ENCODE measurements at places on chromosomes 4 and X.
A peak's percentile ranks its signal among the peaks of the same experiment; 100 is the strongest.

GRCh38 chr4:73690051-73690738 is 50.2 kb upstream of the CXCL8 start:
- H3K27me3 ChIP-seq, result no peaks in the 10 kb centered on the region
- H3K4me1 ChIP-seq, result no peaks in the 10 kb centered on the region
- H3K27ac ChIP-seq, result no peak overlapping the region

DNA sequence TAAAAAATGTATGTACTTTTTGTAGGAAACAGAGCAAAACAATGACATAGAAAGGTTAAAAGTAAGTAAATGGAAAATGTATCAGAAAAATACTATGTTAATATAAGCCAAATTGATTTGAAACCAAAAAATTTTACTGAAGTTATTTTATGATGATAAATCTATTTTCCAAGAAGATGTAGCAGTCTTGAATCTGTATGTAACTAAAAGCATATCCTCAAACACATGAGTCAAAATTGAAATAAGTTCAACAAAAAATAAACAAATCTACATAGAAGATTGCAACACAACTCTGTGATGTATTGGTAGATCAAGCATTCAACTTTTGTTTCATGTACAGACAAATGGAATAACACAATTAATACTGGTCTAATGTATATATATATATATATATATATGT is 450.0 kb downstream of the SPRY1 start:
- no peak overlapping the region for H3K4me3 ChIP-seq
- peak; percentile 88 for DNase-seq
- no peaks in the 10 kb centered on the region for H3K27me3 ChIP-seq
- H3K4me1 ChIP-seq, result peaks cover 3% of the 10 kb centered on the region
- H3K27ac ChIP-seq, result peak overlapping the region; percentile 73

- no peaks in the 10 kb centered on the region for H3K4me1 ChIP-seq
- DNase-seq, result no peak
- H3K4me3 ChIP-seq, result no peak overlapping the region
- no peaks in the 10 kb centered on the region for H3K27me3 ChIP-seq
Observed at GRCh38 chr4:144905286-144905685, 192.7 kb downstream of the ANAPC10 start.

GRCh38 chrX:65667503-65668376 is at the start of gene MSN:
TSS of gene MSN (plus strand) at chrX:65667654. CDS start at chrX:65667842, 188 bp downstream.
- H3K36me3 ChIP-seq, result no peaks in the 10 kb centered on the region
- DNase-seq, result peak; percentile 81
- peaks cover 2% of the 10 kb centered on the region for H3K27me3 ChIP-seq
- peaks cover 12% of the 10 kb centered on the region for H3K4me1 ChIP-seq
- peak within 1 kb of the TSS; percentile 82 for H3K4me3 ChIP-seq
- H3K27ac ChIP-seq, result peak within 1 kb of the TSS; percentile 95

- H3K4me3 ChIP-seq, result no peak overlapping the region
- H3K36me3 ChIP-seq, result no peaks in the 10 kb centered on the region
- H3K27ac ChIP-seq, result no peak overlapping the region
- no peaks in the 10 kb centered on the region for H3K27me3 ChIP-seq
Observed at GRCh38 chr4:147220833-147221232, 260.1 kb upstream of the EDNRA start.

GRCh38 chr4:130393231-130393630 is 1297.3 kb downstream of the C4orf33 start:
- no peak for DNase-seq
- H3K27me3 ChIP-seq, result no peaks in the 10 kb centered on the region
- no peaks in the 10 kb centered on the region for H3K36me3 ChIP-seq
- no peaks in the 10 kb centered on the region for H3K4me1 ChIP-seq
- H3K4me3 ChIP-seq, result no peak overlapping the region

GRCh38 chr4:125486351-125486750 is 171.6 kb downstream of the FAT4 start:
- peak; percentile 83 for DNase-seq
- H3K36me3 ChIP-seq, result peaks cover 32% of the 10 kb centered on the region
- no peak overlapping the region for H3K27ac ChIP-seq
- no peaks in the 10 kb centered on the region for H3K4me1 ChIP-seq
- H3K27me3 ChIP-seq, result no peaks in the 10 kb centered on the region

GRCh38 chr4:140969296-140969695 is 164.0 kb downstream of the RNF150 start:
- no peaks in the 10 kb centered on the region for H3K27me3 ChIP-seq
- H3K27ac ChIP-seq, result no peak overlapping the region
- no peaks in the 10 kb centered on the region for H3K36me3 ChIP-seq
- no peak overlapping the region for H3K4me3 ChIP-seq

DNA sequence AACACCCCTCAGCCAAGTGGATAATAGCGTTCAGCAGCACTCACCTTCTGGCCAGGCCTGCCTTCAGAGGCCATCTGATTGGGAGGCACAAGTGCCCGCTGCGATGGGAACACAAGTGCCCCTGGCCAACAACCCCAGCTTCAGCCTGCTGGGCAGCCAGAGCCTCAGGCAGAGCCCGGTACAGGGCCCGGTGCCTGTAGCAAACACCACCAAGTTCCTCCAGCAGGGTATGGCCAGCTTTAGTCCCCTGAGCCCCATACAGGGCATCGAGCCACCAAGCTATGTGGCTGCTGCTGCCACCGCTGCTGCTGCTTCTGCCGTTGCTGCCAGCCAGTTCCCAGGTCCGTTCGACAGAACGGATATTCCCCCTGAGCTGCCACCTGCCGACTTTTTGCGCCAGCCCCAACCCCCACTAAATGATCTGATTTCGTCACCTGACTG is 55.9 kb upstream of the MTM1 start:
- H3K4me3 ChIP-seq, result no peak overlapping the region
- no peak for DNase-seq
- peaks cover 3% of the 10 kb centered on the region for H3K36me3 ChIP-seq
- peaks cover 19% of the 10 kb centered on the region for H3K4me1 ChIP-seq

DNA sequence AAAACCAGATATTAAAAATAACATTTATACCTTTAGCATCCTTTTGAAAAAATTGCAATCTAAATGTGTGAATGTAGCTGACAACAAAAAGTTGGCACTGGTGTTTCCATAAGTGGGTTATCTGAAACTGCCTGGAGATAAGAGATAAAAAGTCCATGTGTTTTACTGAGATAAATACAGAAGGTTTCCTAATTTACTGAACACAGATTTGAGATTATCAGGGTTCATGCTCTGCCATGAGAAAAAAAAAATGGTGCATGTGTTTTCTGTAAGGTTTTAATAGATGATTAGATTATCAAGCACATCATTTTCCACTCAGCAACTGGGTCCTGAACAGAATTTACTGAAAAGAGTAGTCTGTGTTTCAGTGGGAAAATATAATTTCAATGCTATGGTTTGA is 326.2 kb upstream of the SLIT2 start:
- no peaks in the 10 kb centered on the region for H3K27me3 ChIP-seq
- DNase-seq, result no peak
- no peaks in the 10 kb centered on the region for H3K36me3 ChIP-seq
- no peak overlapping the region for H3K4me3 ChIP-seq

DNA sequence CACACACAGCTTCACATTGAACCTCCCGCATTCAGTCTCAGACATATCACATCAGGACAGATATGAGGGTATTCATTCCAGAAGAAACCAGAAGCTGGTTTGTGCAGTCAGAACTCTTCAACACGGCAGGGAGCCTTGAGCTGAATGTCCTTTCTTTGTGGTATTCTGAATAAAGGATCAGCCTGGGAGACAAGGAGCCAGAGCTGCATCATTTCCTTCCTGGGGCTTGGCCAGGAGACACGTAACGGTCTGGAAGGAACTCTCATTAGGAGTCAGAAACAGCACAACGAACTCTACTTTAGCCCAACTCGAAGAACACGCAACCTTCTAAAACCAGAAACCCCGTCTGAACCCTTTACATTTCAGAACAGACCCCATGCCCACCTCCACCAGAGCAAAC is 46.4 kb downstream of the KDR start:
- H3K4me3 ChIP-seq, result no peak overlapping the region
- peaks cover 5% of the 10 kb centered on the region for H3K4me1 ChIP-seq
- peak overlapping the region; percentile 76 for H3K27ac ChIP-seq
- H3K27me3 ChIP-seq, result no peaks in the 10 kb centered on the region
- H3K36me3 ChIP-seq, result no peaks in the 10 kb centered on the region

DNA sequence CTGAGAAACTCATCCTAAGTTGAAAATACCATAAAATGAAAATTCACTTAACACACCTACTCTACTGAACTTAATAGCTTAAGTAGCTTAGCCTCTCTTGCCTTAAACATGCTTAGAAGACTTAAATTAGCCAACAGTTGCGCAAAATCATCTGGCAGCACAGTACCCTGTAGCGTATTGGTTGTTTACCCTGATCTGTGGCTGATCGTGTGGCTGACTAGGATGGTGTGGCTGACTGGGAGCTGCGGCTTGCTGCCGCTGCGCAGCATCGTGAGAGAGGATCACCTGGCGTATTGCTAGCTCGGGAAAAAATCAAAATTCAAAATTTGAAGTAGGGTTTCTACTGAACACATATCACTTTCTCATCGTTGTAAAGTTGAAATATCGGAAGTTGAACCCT is 6.3 kb downstream of the RUFY3 start:
- peaks cover 8% of the 10 kb centered on the region for H3K36me3 ChIP-seq
- H3K4me1 ChIP-seq, result no peaks in the 10 kb centered on the region
- H3K27me3 ChIP-seq, result no peaks in the 10 kb centered on the region
- H3K27ac ChIP-seq, result no peak overlapping the region
- no peak overlapping the region for H3K4me3 ChIP-seq

GRCh38 chrX:38649221-38649620 is 87.9 kb downstream of the TSPAN7 start:
- H3K4me1 ChIP-seq, result peaks cover 4% of the 10 kb centered on the region
- H3K4me3 ChIP-seq, result no peak overlapping the region
- no peaks in the 10 kb centered on the region for H3K36me3 ChIP-seq
- no peak for DNase-seq
- H3K27ac ChIP-seq, result no peak overlapping the region

- peak within 1 kb of the TSS; percentile 62 for H3K27ac ChIP-seq
- H3K4me3 ChIP-seq, result peak within 1 kb of the TSS; percentile 64
- H3K27me3 ChIP-seq, result peaks cover 42% of the 10 kb centered on the region
- H3K4me1 ChIP-seq, result peaks cover 17% of the 10 kb centered on the region
- no peaks in the 10 kb centered on the region for H3K36me3 ChIP-seq
Observed at GRCh38 chrX:133985164-133985966, at the start of gene GPC3. TSS of gene GPC3 (minus strand) at chrX:133985594.

DNA sequence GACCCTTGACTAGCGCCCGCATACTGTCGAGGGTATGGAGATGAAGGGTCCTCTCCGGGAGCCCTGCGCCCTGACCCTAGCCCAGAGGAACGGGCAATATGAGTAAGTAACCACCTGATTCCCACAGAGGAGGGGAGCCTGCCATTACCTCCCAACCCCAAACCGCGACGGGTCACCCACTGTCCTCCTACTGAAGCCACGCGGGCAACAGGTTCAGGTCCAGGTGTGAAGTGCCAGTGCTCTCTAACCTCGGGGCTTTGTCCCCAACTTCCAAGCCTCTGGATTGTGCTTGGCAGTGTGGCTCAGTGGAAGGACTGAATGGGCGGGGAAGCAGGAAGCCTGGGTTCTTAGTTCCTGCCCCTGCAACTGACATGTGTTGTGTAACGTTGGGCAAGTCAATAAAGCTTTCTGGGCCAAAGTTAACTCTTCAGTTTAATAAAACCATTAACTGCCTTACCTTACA is 694 bp downstream of the OCRL start:
- peaks cover 10% of the 10 kb centered on the region for H3K27me3 ChIP-seq
- no peaks in the 10 kb centered on the region for H3K36me3 ChIP-seq
- peaks cover 2% of the 10 kb centered on the region for H3K4me1 ChIP-seq
- H3K4me3 ChIP-seq, result peak overlapping the region; percentile 65
- H3K27ac ChIP-seq, result peak overlapping the region; percentile 67

GRCh38 chrX:1389181-1389992 is 2.5 kb downstream of the SLC25A6 start:
- H3K27me3 ChIP-seq, result no peaks in the 10 kb centered on the region
- H3K27ac ChIP-seq, result no peak overlapping the region
- peaks cover 20% of the 10 kb centered on the region for H3K4me1 ChIP-seq

DNA sequence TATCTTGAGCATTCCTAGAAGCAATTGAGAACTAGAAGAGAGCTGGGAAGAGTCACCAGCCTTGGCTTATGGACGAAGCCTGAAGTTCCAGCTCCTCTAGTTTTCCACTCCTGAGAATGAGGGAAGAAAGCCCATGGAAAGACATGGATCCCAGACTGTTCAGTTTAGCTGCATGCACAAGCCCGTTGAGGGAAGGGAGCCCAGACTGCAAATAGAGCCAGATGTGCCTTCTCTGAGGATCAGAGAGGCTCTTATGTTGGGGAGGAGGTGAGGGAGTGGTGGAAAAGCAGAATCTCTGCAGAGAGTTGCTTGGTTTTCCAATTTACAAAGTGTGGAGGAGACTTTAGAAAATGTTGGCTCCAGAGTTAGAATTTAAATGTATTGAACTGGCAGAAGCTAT is 69.0 kb downstream of the ASB9 start:
- peak; percentile 72 for DNase-seq
- no peak overlapping the region for H3K4me3 ChIP-seq
- no peaks in the 10 kb centered on the region for H3K36me3 ChIP-seq
- H3K4me1 ChIP-seq, result no peaks in the 10 kb centered on the region

DNA sequence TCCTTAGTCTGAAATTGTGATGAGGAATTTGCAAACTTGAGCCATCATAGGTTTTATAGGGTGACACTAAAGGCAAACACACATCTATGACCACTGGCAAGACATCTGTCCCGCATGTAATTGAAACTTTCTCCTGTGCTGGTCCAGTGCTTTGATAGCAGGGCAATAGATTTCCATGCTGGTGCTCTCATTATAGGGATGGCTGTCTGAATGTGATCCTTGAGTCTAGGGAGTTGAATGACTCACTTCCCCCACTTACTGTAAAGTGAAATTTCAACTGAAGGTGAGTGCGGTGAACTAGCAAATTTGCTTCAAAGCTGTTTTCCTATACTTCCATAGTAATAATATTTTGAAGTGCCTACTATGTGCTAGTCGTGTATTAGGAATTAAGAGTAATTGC is 1630.0 kb downstream of the STIM2 start:
- no peak overlapping the region for H3K27ac ChIP-seq
- no peaks in the 10 kb centered on the region for H3K4me1 ChIP-seq
- no peak overlapping the region for H3K4me3 ChIP-seq
- DNase-seq, result no peak
- H3K27me3 ChIP-seq, result no peaks in the 10 kb centered on the region
- H3K36me3 ChIP-seq, result no peaks in the 10 kb centered on the region

DNA sequence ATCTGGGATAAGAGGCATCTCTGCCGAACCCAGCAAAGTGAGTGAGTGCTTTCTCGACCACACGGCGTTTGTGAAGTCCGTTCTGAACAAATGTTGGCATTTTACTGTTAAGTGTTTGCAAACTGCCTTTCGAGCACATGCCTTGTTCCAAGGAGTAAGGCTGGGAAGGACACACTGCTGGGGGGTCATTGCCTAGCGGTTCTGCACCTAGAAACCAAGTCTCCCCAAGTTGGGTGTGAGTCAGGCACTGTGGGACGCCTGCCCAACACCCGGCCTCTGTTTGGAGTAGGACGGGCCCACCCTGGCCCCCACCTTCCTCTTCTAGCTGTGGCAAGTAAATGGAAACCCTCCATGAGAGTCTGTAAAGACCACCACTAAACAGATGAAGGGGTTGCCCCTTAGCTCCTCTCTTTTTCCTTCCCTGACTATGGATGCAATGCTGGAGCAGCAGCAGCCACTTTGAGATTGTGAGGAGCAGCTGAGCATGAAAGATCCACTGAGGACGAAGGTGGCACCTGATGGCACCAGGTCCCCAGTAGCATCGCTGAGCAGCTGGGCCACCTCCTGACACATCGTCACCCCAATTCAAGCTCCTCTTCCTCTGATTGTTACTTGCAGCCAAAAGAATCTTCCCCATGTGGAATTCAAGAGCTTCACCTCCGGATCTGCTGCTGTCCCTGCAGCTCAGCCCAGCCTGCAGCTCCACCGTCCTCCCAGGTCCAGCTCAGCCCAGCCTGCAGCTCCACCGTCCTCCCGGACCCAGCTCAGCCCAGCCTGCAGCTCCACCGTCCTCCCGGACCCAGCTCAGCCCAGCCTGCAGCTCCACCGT is 6.3 kb downstream of the CPLX1 start:
- H3K4me3 ChIP-seq, result no peak overlapping the region
- H3K4me1 ChIP-seq, result no peaks in the 10 kb centered on the region
- H3K27ac ChIP-seq, result no peak overlapping the region
- peaks cover 70% of the 10 kb centered on the region for H3K27me3 ChIP-seq
- DNase-seq, result no peak
